ENCODE measurements at places on chromosomes 5 and 9.

DNA sequence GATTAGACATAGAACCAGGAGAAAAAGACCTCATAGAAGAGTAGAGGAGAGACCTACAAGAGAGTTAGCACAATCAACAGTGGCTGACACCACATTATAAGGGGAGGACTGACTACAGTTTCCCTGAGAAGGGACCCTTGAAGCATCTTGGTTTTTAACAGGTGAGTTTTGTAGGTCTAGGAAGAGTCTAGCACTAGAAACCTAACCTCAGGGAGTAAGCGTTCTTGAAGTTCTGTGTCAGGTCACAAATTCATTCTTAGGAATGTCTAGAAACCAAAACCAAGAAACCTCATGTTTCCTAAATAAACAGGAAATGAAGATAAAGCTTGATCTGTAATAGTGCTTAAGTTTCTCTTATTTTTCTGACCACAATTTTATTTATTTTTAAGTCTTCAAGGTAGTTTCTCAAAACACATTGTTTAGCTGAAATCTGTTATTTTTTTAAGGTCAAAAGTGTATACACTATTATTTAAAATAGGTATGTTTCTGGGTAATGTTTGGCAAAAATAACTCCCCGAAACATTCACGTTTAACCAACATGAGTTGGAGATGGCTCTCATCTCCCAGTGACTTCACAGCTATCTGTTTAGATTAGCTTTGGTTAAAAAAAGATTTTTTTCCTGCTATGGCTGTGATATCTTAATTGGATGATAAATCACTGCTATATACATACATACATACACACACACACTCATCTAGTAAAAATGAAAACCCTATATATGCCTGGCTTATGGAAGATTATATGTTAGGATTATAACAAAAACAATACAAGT, 37.1 kb downstream of the MAP3K1 start:
- DNase-seq, result no peak

- DNase-seq, result no peak
These were observed 3.4 kb downstream of the ASS1 start for GRCh38 chr9:130448035-130448624.

DNA sequence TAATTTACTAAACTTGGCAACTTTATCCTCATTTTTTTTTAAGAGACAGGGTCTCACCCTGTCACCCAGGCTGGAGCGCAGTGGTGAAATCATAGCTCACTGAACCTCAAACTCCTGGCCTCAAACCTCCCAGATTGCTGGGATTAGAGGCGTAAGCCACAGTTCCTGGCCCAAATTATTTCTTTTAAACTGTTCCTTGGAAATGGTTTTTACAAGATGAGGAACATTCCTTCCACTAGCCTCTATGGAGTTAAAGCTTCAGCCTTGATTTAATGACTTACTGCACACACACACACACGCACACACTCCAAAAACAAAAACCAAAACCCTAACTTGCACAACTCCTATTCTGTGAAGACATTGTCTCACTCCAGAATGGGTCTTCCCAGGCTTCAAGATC, 77.2 kb upstream of the TARS1 start:
- no peak for DNase-seq

- no peak for DNase-seq
These were observed 89.9 kb upstream of the FBXW11 start for GRCh38 chr5:172096207-172096940.

- no peak for DNase-seq
These were observed 9.3 kb upstream of the ACSL6 start for GRCh38 chr5:132020568-132021339.

DNA sequence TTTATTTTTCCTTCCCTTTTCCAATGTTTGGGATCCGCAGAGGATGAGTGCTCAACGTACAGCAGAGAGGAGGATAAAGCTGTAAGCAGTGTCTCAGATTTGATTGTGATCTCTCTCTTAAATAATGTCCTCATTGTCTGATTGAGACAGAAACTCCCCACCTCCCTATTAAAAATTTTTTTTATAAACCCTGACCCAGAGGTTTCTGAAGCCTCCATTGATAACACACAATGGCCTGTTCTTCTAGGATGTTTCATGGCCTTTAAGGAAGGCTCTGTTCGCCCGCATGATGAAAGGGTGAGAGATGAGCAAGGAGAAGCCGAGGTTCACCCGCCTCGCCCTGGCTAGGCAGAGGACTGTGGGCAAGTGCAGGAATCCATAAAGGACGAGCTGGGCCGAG, 138.2 kb upstream of the GAS1 start:
- DNase-seq, result no peak
